Activated T-helper 9 cell treated with anti-CD3 and anti-CD28 coated beads, Interleukin-2, amount 50 U/mL, for 16 hours (primary cell): ENCODE measurements at places on chromosomes 7 and 10.

GRCh38 chr10:133347710-133348517 lies 741 bp downstream of the PRAP1 start:
- no peak for DNase-seq

GRCh38 chr10:46216836-46217751 lies 69.7 kb upstream of the ANTXRL start:
- no peak for DNase-seq

DNA sequence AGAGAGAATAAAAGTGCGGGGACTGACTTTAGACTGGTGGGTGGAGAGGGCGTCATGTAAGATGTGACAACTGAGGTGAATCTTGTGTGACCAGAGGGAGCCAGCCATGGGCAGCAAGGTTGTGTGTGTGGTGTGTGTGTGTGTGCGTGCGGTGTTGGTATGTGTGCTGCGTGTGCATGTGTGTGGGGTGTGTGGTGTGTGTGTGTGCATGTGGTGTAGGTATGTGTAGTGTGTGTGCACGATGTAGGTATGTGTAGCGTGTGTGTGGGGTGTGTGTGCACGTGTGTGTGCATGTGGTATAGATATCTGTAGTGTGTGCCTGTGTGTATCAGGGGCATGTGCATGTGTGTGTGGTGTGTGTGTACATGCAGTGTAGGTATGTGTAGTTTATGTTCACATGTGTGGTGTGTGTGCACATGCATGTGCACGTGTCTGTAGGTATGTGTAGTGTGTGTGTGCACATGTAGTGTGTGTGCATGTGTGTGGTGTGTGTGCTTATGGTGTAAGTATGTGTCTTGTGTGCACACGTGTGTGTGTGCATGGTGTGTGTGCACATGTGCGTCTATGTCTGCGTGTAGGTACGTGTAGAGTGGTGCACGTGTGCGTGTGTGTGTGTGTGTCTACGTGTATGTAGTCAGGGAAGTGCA lies 312.3 kb upstream of the MKI67 start:
- DNase-seq, result no peak

DNA sequence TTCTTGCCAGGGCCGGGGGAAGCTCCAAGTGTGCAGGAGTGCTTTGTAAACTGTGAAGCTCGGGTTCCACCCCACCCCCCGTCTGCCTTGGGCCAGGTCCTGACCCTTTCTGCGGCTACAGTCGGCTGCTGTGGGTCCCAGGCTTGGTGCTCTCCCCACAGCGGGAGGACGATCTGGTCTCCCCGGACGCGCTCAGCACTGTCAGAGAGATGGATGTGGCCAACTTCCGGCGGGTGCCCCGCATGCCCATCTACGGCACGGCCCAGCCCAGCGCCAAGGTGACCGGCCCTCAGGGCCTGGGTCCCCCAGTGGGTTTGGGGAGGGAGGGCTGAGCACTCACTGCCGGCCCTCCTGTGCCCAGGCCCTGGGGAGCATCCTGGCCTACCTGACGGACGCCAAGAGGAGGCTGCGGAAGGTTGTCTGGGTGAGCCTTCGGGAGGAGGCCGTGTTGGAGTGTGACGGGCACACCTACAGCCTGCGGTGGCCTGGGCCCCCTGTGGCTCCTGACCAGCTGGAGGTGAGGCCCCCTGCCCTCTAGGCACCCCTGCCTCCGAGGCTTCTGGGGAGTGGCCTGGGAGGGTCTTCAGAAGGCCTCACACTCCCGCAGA lies 60.3 kb downstream of the PALD1 start:
- DNase-seq, result no peak

- DNase-seq, result no peak
Observed at GRCh38 chr10:63765126-63765525, 243.9 kb downstream of the REEP3 start.

DNA sequence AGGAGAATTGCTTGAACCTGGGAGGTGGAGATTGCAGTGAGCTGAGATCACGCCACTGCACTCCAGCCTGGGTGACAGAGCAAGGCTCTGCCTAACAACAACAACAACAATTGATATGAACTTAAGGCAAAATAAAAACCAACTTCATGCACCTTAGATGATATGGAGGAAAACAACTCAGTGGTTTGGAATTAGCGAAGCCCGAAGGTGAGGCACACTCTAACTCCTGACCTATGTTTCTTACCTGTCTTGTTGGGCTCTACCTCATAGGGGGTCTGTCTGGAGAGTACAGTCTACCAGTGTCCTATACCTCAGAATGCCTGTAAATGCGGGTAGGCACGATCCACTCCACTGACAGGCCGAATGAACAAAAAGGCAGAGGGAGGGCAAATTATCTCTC lies 24.3 kb upstream of the COBL start:
- DNase-seq, result no peak

GRCh38 chr7:157685430-157686284 lies 348.9 kb downstream of the DNAJB6 start:
- DNase-seq, result no peak
